ENCODE measurements at places on chromosomes 7 and 10. TPM values are rescaled to one million over a fixed set of nuclear protein-coding genes. Genes with fewer than 3 reads are reported as not detected.

DNA sequence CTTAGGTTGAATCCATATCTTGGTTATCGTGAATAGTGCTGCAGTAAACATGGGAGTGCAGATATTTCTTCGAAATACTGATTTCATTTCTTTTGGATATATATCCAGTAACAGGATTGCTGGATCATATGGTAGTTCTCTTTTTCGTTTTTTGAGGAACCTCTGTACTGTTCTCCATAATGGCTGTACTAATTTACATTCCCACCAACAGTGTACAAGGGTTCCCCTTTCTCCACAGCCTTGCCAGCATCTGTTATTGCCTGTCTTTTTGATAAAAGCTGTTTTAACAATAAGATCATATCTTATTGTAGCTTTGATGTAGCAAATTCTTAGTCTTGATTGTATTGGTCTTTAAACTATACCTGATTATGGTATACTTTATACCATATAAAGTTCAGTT lies 45.3 kb downstream of the ZNRF2 start:
- H3K4me3 ChIP-seq: no peak overlapping the region
- no peak overlapping the region for H3K27ac ChIP-seq
- no peak for DNase-seq
- peaks cover 45% of the 10 kb centered on the region for H3K4me1 ChIP-seq

Gene MDFIC
- 69.8 TPM for total RNA-seq

- peak overlapping the region; percentile 60 for H3K27ac ChIP-seq
- peaks cover 52% of the 10 kb centered on the region for H3K36me3 ChIP-seq
- H3K4me1 ChIP-seq: peaks cover 75% of the 10 kb centered on the region
- no peaks in the 10 kb centered on the region for H3K27me3 ChIP-seq
- no peak overlapping the region for H3K4me3 ChIP-seq
These were observed 377.8 kb downstream of the SFMBT2 start for GRCh38 chr10:7033031-7033430.

- H3K4me3 ChIP-seq: no peak overlapping the region
- DNase-seq: no peak
- H3K27ac ChIP-seq: no peak overlapping the region
- no peaks in the 10 kb centered on the region for H3K4me1 ChIP-seq
- H3K27me3 ChIP-seq: peaks cover 3% of the 10 kb centered on the region
These were observed 107.1 kb downstream of the TEX36 start for GRCh38 chr10:125575843-125576242.

Gene PRR15
- not detected for total RNA-seq

GRCh38 chr7:84085147-84085546 lies 109.4 kb downstream of the SEMA3A start:
- peaks cover 10% of the 10 kb centered on the region for H3K4me1 ChIP-seq
- no peaks in the 10 kb centered on the region for H3K36me3 ChIP-seq
- H3K27ac ChIP-seq: no peak overlapping the region
- no peak overlapping the region for H3K4me3 ChIP-seq
- DNase-seq: no peak
- no peaks in the 10 kb centered on the region for H3K27me3 ChIP-seq

Gene CXCL12
- total RNA-seq: not detected

- DNase-seq: no peak
- H3K4me1 ChIP-seq: peaks cover 61% of the 10 kb centered on the region
- no peak overlapping the region for H3K4me3 ChIP-seq
- H3K27ac ChIP-seq: peak overlapping the region; percentile 45
- H3K36me3 ChIP-seq: peaks cover 54% of the 10 kb centered on the region
- H3K27me3 ChIP-seq: no peaks in the 10 kb centered on the region
These were observed 151.5 kb upstream of the KLF6 start for GRCh38 chr10:3936422-3937040.

DNA sequence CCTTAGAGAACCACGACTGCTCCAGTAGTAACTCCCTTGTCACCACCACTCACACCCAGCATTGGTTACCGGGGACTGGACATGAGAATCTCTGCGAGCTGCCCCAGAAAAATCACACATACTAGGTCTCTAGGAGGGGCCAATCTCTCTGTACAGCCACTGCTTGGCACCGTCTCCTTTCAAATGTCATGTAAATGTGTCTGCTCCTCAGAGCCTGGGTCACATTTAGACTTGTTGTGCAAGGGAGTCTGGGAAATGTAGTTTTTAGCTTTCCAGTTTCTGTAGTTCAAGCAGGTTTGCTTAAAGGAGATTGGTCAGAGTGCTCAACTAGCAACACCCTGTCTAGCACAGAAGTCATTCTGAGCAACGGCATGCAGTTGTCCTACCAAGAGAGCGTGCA lies 60.0 kb downstream of the CHN2 start:
- H3K36me3 ChIP-seq: no peaks in the 10 kb centered on the region
- H3K4me3 ChIP-seq: no peak overlapping the region
- DNase-seq: no peak
- no peaks in the 10 kb centered on the region for H3K27me3 ChIP-seq
- no peak overlapping the region for H3K27ac ChIP-seq

GRCh38 chr7:151339651-151340382 lies 1.8 kb upstream of the NUB1 start:
- no peaks in the 10 kb centered on the region for H3K27me3 ChIP-seq
- H3K4me3 ChIP-seq: peak overlapping the region; percentile 83
- peak; percentile 45 for DNase-seq
- H3K36me3 ChIP-seq: peaks cover 17% of the 10 kb centered on the region
- H3K4me1 ChIP-seq: peaks cover 27% of the 10 kb centered on the region
- peak overlapping the region; percentile 89 for H3K27ac ChIP-seq

DNA sequence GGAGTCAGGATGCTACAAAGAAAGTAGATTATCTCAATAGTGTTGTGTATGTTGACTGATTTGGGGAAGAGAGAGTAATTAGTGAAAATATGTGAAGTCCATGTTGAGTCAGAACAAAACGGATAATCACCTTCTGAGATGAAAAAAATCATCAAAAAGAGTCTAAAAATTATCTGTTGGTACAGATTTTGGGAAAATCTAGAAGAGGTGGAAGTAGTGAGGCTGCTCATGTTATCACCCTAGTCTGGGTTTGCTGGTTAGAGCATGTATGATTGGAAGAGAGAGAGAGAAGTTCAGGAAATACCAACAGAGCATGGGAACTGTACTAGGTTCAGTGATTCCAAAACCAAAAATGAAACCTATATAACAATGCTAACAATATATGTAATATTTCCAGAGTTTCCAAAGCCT lies 12.3 kb downstream of the RPA3 start:
- no peak overlapping the region for H3K27ac ChIP-seq
- no peaks in the 10 kb centered on the region for H3K27me3 ChIP-seq
- no peaks in the 10 kb centered on the region for H3K36me3 ChIP-seq
- H3K4me3 ChIP-seq: no peak overlapping the region
- peaks cover 2% of the 10 kb centered on the region for H3K4me1 ChIP-seq

Gene IFIT1B
- total RNA-seq: not detected

DNA sequence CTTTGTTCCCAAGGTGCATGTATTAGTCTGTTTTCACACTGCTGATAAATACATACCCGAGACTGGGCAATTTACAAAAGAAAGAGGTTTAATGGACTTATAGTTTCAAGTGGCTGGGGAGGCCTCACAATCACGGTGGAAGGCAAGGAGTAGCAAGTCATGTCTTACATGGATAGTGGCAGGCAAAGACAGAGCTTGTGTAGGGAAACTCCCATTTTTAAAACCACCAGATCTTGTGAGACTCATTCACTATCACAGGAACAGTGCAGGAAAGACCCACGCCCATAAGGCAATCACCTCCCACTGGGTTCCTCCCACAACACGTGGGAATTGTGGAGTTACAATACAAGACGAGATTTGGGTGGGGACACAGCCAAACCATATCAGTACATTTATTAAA lies 92.9 kb downstream of the PPP1R3C start:
- no peaks in the 10 kb centered on the region for H3K36me3 ChIP-seq
- DNase-seq: no peak
- H3K27ac ChIP-seq: no peak overlapping the region
- H3K4me1 ChIP-seq: no peaks in the 10 kb centered on the region

GRCh38 chr7:155363146-155363539 lies 65.5 kb downstream of the INSIG1 start:
- no peak overlapping the region for H3K27ac ChIP-seq
- H3K4me3 ChIP-seq: no peak overlapping the region

DNA sequence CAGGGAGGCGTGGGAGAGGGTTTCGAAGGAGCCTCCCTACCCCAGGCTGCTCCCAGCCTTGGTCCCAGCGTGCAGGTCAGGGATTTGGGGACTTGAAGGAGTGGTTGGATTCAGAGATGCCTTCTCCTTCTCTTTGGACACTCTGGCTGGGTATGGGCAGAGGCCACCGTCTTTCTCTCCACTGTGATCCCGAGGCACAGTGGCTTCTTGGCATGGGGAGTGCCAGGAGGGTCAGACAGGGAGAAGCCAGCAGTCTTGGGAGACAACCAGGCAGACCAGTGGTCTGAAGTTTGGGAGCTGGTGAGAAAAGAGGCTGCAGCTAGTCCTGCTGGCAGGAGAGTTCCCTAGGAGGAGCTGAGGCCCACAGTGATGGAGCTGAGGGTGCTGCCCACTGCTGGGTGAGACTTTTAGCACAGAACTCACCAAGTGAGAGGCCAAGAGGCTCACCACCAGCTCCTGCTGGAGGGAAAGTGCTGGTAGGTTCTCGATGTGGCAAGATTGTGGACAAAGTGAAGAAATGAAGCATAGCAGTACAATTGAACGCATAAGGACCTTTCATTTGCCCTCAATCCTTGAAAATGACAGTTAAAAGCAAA lies 35.2 kb upstream of the WDFY4 start:
- no peaks in the 10 kb centered on the region for H3K36me3 ChIP-seq
- no peak overlapping the region for H3K4me3 ChIP-seq
- no peak for DNase-seq
- H3K27me3 ChIP-seq: peaks cover 43% of the 10 kb centered on the region

GRCh38 chr10:111648046-111648445 lies 535.5 kb downstream of the GPAM start:
- no peak overlapping the region for H3K27ac ChIP-seq
- no peaks in the 10 kb centered on the region for H3K4me1 ChIP-seq
- no peak overlapping the region for H3K4me3 ChIP-seq
- H3K27me3 ChIP-seq: no peaks in the 10 kb centered on the region
- no peaks in the 10 kb centered on the region for H3K36me3 ChIP-seq

Gene MYH16
- not detected for total RNA-seq

- no peak overlapping the region for H3K27ac ChIP-seq
- no peak for DNase-seq
- H3K27me3 ChIP-seq: no peaks in the 10 kb centered on the region
- H3K4me3 ChIP-seq: no peak overlapping the region
- peaks cover 25% of the 10 kb centered on the region for H3K4me1 ChIP-seq
- peaks cover 54% of the 10 kb centered on the region for H3K36me3 ChIP-seq
These were observed 16.3 kb downstream of the ZMIZ2 start for GRCh38 chr7:44764665-44765578.

GRCh38 chr10:124369986-124370385 lies 48.7 kb downstream of the OAT start:
- H3K4me1 ChIP-seq: peaks cover 7% of the 10 kb centered on the region
- DNase-seq: no peak
- H3K27ac ChIP-seq: no peak overlapping the region
- H3K27me3 ChIP-seq: peaks cover 6% of the 10 kb centered on the region

GRCh38 chr10:69089638-69090599 lies 2.0 kb downstream of the SRGN start:
- H3K27me3 ChIP-seq: no peaks in the 10 kb centered on the region
- DNase-seq: peak; percentile 87
- H3K4me1 ChIP-seq: peaks cover 71% of the 10 kb centered on the region
- peak overlapping the region; percentile 82 for H3K4me3 ChIP-seq
- peak overlapping the region; percentile 95 for H3K27ac ChIP-seq

DNA sequence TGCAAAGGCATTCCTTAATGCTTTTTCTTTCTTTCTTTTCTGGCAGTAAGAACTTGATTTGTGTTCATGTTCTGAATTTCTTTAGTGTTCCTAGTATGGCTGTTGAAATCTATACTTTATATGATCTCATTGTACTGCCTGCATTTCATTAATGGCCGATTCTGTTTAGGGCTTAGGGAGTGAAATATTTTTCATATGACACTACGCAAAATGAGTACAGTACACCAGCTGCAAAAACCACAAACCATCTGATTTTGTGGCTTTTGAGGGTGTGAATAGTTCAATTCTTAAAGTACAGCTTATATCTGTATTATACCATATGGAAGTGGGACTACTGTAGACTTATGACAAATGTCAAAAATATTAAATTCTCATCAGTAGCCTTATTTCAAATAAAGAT lies 69.1 kb upstream of the FOXP2 start:
- no peak for DNase-seq
- H3K36me3 ChIP-seq: no peaks in the 10 kb centered on the region
- no peak overlapping the region for H3K27ac ChIP-seq
- no peaks in the 10 kb centered on the region for H3K27me3 ChIP-seq

- no peak overlapping the region for H3K27ac ChIP-seq
- no peaks in the 10 kb centered on the region for H3K36me3 ChIP-seq
- no peak overlapping the region for H3K4me3 ChIP-seq
- peaks cover 8% of the 10 kb centered on the region for H3K4me1 ChIP-seq
- DNase-seq: no peak
These were observed 52.2 kb downstream of the KMT2C start for GRCh38 chr7:152383341-152384234.
